ENCODE measurements at places on chromosomes 16 and 17.

DNA sequence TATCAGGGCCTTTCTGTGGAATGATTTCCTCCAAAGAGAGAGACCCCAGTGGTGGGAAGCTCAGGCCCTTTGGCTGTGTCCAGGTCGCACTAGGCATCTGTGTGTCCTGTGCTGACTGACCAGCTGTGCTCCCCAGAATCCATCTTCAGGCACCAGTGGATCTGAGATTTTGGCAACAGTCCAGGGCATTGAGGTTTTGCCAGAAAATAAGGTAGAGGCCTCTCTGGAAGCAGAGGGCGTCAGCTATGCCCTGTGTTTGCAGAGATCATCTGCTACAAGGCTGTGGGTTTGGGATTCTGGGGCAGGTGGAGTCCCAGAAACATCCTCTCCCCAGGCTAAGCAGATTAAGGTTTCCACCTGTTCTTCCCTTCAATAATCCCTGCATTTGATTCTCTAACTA, 57.5 kb upstream of the TOB1 start:
- no peak for DNase-seq

DNA sequence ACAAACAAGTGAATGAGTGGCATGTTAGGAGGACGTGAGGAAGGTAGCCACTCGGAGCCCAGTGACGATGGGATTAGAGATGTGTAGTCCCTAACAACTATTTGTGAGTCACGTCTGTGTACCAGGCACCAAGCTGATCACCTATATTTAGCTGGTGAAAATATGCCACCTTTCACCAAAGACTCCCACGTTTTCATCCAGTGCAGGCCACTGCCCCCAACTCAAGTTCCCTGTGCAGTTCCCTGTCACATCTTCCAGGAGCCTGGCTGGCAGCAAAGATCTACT, 67.2 kb downstream of the TOM1L2 start:
- DNase-seq, result no peak

GRCh38 chr17:28043296-28043695, 819 bp downstream of the NLK start:
- no peak for DNase-seq

DNA sequence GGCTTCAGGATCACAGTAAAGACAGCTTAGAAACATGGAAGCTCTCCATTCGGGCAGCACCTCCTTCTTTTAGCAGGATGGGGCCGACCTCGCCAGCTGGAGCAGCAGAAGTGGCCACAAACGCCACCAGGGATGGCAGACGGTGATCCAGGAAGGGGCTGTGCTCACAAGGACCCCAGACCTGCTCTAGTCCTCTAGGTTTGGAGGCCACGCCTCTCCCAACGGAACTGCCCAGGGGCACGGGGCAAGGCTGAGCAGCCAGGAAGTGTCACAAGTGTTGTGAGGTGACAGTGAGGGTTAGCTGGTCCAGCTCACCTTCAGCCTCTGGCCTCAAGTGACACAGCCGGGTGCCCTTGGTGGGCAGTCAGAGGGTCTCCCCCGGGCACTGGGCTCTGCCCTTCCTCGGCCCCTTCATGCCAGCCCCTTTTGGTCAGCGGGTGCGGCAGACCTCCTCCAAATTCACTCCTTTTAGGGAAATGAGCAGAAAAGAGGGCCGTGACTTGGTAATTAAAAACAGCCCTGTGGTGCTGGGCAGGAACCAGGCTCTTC, 20.4 kb downstream of the CEP295NL start:
- DNase-seq, result no peak

GRCh38 chr17:35801583-35802224, 6.3 kb upstream of the MMP28 start:
- DNase-seq, result peak; percentile 47

DNA sequence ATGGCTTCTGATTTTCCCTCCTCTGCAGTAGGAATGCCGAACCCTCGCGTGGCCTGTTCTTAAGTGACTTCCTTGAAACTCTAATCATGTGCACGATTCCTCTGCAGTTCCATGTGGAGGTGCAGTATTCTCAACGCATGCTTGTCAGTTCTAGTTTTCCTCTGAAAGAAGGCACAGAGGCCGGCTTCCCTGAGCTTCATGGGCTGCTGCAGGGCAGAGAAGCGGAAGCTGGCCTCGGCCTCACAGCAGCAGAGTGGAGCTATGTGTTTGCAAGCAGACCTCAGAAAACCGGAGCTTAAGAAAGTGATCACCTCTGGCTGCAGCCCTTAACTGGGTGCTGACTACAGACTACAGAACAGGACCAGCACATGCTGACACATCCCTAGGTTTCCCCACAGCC, 500.7 kb downstream of the GRIN2A start:
- DNase-seq, result no peak

DNA sequence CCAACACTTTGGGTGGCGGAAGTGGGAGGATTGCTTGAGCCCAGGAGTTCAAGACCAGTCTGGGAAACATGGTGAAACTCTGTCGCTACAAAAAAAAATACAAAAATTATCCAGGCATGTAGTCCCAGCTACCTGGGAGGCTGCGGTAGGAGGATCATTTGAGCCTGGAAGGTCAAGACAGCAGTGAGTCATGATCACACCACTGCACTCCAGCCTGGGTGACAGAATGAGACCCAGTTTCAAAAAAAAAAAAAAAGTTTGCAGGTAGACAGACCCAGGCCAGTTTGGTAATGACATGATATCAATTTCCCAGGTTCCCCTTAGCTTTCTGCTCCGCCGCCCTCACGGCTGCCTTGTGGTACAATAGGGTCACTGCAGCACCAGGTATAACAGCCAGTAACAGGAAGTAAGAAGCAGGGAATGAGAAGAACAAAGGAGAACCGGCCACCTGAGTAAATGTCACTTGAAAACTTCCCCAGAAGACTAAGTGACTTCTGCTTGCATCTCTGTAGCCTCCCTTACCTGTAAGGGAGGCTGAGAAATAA, 201.2 kb upstream of the HSBP1 start:
- no peak for DNase-seq

- no peak for DNase-seq
These were observed 7.0 kb upstream of the NT5C start for GRCh38 chr17:75138519-75138918.

DNA sequence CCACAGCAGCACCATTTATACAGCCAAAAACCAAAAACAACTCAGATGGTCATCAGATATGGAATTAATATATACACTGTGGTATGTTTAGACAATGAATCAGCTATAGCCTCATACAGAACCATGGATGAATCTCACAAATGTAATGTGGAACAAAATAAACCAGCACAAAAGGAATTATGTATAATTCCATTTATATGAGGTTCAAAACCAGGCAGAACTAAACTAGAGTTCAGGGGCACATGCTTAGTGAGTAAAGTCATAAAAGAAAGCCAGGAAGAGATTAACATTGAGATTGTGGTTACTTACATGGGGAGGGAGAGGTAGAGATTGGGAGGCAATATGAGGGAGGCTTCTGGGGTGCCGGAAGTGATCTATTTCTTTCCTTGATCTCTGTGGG, 231.1 kb downstream of the COPRS start:
- peak; percentile 84 for DNase-seq

- no peak for DNase-seq
These were observed 28.7 kb downstream of the CACNA1G start for GRCh38 chr17:50589095-50589705.

DNA sequence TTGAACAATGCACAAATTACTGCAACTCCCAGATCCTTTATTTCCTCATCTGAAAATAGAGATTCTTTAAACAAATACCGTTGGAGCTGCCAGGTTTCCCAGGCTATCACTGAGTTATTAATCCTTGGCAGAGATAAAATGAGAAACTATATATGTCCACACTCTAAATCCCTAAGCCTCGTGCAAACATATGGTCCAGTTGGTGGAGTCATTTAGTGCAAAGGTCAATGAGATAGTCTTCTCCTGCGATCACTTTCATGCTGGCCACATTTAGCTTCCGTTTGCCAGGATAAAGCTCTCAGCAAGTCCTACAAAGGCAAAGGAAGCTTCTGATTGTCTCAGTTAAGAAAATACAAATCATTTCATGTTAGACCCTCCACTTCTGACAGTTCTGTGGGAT, 11.0 kb downstream of the GRIN2A start:
- DNase-seq, result peak; percentile 18

DNA sequence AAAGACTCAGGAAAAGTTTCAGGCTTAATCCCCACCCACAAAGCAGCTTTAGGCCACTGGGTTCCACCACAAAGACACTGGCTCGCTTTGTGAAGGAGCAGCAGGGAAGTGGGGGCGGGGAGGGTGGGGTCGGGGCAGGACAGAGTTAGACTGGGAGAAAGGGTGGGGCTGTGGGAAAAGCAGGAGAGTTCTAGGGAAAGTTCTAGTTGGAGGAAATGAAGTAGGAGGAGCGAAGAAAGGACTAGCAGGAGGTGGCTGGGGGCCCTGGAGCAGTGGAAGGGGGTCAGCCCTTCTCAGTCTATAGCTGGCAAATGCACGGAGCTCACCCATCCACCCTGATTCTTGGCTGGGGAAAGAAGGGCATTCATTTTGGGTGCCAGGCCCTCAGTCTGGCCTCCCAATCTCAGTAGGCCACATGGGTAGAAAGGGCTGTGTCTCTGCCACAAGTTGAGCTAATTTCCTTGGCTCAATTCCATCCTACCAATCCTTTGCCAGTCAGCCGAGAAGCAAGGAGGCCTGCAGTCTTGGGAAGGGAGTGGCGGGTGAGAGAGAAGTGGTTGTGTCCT, 4.6 kb downstream of the INPP5K start:
- DNase-seq, result peak; percentile 37

DNA sequence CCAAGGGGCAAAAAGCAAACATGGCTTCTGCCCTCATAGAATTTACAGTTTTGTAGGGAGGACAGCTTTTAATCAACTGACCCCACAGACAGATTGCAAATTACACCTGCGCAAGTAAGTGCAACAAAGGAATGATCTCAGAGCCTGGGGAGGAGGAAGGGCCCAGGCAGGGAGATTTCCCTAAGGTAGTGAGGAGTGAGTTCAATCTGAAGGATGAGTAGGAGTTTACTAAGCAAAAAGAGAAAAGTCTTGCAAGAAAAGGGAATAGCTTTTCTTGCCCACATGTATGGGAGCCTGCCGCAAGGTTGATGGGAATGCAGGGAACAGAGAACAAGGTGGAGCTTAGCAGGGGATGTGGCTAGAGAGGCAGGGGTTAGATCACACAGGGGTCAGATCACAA, 1.6 kb upstream of the SOCS7 start:
- DNase-seq, result no peak

GRCh38 chr17:57456622-57457021, 200.3 kb downstream of the MSI2 start:
- DNase-seq, result no peak

DNA sequence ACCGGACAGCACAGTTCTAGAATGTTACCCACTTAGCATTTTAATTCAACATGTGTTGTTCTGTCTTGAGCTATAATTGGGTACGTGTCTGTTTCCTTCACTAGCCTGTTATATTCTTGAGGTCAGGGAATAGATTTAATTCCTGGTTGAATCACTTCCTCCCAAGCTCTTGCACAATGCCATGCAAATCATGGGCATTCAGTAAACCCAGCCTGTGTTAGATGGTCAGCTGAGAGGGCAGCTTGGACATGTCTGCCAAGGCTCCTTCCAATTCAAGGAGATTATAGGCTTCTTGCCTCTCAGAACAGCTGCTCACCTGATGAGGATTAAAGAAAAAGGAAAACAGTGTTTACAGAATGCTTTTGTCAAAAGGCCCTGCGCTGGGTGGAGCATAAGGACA, 12.6 kb downstream of the C1QTNF1 start:
- peak; percentile 93 for DNase-seq

DNA sequence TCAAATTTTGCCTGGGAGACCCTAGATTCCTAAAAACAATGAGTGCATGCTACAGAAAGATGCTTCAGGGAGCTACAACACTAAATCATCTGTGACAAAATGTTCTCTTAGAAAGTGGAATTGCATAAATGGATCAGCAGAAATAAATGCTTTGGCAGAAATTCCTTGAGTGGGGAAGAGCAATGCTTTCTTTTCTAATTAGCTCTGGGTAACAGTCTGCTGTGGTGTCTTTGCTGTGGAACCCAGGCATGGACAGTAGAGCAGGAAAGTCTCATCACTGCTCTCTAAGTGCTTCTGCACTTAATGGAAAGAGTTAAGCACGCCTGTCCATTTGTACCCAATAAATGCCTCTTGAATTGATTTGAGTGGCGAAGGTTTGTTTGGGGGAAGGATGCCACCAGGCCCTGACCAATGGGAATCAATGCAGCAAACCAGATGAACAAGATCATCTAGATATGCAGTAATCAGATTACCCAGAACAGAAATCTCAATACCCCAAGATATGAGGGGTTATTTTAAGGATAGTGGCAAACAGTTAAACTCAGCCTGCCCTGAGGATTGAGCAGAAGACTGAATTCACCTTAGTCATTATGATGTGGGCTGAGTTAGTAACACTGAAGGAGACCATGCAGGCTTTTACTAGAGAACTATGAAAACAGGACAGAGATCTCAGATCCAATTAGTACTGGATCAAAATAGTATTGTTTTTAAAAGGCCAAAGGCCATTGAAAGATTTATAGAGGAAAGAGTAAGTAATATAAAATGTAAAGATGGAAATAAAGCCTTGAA, 13.6 kb downstream of the HLF start:
- DNase-seq, result no peak

- no peak for DNase-seq
These were observed 59.2 kb downstream of the CDK5R1 start for GRCh38 chr17:32546031-32546444.

- peak; percentile 75 for DNase-seq
These were observed 152.6 kb downstream of the CYB561 start for GRCh38 chr17:63293323-63294075.

- DNase-seq, result no peak
These were observed 4.7 kb downstream of the PPP1R1B start for GRCh38 chr17:39631403-39631802.

GRCh38 chr17:15340966-15341365, 431 bp downstream of the TEKT3 start:
- DNase-seq, result no peak

- DNase-seq, result peak; percentile 96
These were observed 97.3 kb upstream of the METTL9 start for GRCh38 chr16:21501869-21502667.

DNA sequence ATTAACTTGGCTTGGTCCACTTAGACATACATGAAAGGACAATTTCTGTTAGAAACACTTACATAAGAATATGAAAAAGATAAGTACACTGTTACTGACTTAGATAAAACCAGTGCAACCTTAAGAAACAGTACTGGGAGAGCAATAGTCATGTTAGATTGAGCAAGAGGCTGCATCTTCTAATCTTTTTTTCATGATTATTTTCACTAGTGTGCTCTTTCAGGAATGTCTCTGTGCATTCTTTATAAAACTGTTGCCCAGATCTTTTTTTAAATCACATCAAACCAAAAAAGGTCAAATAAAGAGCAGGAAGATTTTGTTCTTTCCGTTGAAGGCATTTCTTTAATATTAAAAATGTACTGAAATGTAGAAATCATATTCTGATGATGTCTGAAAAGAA, 100.7 kb upstream of the AXIN2 start:
- peak; percentile 57 for DNase-seq

DNA sequence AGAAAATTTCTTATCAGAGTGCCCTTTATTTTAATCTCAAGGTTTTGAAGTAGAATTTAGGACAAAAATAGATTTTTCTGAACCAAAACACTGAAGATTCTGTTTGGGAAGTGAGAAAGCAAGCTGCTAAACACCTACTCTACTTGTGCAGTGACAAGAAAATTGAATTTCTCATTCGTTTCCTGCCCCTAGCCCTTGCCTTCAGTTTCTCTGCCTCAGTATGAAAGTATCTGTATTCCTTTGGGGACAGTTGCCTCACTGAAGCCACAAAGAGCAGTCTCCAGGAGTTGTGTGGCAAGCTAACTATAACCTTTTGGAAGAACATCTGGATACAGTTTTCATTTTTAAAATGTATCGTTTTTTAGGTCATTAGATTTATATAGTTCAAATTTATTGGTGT, 19.7 kb downstream of the MOSMO start:
- DNase-seq, result peak; percentile 65

GRCh38 chr17:81456091-81456490, 56.5 kb downstream of the ACTG1 start:
- no peak for DNase-seq

- DNase-seq, result no peak
These were observed 1.8 kb upstream of the NEUROD2 start for GRCh38 chr17:39609416-39610025.
